ENCODE measurements at places on chromosomes 1 and 21.
A peak's percentile ranks its signal among the peaks of the same experiment; 100 is the strongest.

GRCh38 chr1:12552951-12553921 lies 64.8 kb downstream of the DHRS3 start:
- no peak for DNase-seq

- no peak for DNase-seq
Measured at GRCh38 chr1:180970333-180971079, 52.2 kb downstream of the STX6 start.

- no peak for DNase-seq
Measured at GRCh38 chr21:34305605-34306604, 57.9 kb upstream of the KCNE2 start.

GRCh38 chr21:43278359-43278758 lies 109.6 kb downstream of the CRYAA start:
- no peak for DNase-seq

- no peak for DNase-seq
Measured at GRCh38 chr21:28910280-28910887, 82.3 kb downstream of the LTN1 start.

GRCh38 chr1:160121388-160121787 lies 5.8 kb downstream of the ATP1A2 start:
- DNase-seq = no peak

GRCh38 chr21:45630066-45630694 lies 13.3 kb upstream of the PCBP3 start:
- DNase-seq = no peak

DNA sequence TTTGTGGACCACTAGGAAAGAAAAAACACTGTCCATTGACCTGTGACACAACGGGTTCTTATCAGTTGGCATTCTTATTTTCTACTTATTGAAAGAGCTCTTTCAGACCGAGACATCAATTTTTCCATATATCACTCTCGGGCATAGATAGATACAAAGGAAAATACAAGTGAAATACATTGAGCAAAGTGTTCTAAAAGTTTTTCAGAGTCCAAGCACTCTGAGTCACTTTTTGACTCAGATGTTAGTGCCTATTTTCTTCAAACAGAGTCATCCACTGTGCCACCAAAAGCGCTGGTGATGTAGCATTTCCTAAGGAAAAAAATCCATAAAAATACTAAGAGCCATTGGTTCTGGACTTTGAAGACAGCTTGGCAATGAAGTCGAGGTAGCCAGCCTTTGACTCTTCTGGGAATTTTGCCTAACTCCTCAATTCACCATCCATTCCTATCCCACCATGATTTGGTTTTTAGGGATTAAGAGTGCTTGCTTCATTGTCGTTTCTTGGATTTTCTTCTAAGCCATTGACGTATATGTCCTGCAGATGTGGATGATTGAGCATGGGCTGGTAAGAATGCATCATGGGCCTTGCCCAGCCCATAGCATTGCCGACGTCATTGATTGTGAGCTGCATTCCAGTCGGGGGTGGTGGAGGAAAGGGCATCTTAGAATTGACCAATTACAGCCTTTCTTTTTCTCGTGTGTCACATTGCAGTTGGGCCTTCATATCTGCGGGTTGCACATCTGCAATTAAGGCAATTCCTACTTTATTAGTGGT lies 10.6 kb downstream of the GALNT2 start:
- DNase-seq = no peak

- no peak for DNase-seq
Measured at GRCh38 chr21:38244885-38245869, 11.6 kb upstream of the KCNJ15 start.

- peak; percentile 35 for DNase-seq
Measured at GRCh38 chr21:36125512-36126207, 9.2 kb upstream of the CBR3 start.

- DNase-seq = no peak
Measured at GRCh38 chr1:229086686-229087085, 184.2 kb upstream of the RAB4A start.

GRCh38 chr1:115447672-115448071 lies 109.6 kb upstream of the NGF start:
- no peak for DNase-seq

- no peak for DNase-seq
Measured at GRCh38 chr1:178639326-178639725, 85.7 kb upstream of the RALGPS2 start.

- no peak for DNase-seq
Measured at GRCh38 chr1:115183158-115183557, 93.9 kb upstream of the TSPAN2 start.

GRCh38 chr1:5966543-5967205 lies 25.6 kb downstream of the NPHP4 start:
- DNase-seq = no peak

DNA sequence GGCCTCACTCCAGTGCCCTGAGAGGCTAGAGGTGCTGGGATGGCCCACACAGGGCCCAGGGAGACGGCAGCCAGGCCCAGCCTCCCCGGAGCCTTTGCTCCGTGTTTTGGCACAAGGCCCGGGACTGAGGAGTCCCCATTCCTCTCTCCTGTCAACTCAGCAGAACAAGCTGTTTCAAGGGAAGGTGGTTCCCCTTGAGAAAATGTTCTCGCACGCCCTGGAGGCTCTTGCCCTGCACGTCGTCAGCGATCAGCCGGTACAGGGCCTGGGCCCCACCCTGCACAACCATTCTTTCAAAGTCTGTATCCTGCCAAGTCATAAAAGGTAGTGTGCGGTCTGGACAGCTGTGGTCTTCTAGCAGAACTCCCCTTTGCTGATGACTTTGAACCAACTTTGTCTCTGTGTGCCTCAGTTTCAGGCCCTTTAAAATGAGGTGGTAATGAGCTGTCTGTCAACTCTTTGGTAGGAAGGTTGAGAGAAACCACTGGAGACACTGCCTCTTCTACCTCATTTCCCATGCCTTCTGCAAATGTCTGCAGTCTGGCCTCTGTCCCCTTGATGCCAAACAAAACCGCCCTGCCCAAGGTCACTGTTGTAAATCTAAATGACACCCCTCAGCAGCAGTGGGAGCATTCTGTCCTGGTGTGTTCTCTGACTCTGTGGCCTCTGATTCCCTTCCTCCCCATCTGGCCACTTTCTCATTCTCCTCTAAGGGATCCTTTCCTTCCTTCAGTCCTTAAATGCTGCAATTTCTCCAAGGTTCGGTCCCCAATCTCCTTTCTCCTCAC lies 138.6 kb upstream of the JUN start:
- no peak for DNase-seq

DNA sequence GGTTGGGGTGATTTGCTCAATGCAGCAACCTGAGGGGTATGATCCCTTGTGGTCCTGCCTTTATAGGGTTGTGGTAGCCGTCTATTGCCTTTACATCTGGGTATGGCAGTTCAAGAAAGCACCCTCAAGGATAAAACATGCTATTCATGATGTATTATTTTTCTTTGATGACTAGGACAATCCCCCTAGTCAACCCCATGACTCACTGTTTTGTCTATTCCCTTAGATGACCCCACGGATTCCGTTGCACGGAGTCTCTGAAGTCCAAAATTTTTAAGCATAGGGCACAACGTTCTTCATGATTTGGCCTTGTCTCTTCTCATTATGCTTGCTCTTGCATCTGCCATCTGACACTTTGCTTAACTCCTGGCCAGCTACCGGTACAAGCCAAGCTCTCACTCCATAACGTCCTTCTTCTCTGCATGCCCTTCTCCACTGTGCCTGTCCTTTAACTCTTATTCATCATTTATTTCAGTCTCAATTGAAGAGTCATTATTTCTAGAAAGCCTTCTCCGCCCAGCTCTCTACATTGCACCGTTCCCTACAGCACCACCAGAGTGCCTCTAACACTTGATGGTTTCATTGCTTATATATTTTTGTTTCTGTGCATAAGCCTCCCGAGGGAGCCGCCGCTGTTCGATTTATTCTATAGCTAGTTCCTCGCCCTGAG lies 838 bp upstream of the DISP1 start:
- DNase-seq = no peak

DNA sequence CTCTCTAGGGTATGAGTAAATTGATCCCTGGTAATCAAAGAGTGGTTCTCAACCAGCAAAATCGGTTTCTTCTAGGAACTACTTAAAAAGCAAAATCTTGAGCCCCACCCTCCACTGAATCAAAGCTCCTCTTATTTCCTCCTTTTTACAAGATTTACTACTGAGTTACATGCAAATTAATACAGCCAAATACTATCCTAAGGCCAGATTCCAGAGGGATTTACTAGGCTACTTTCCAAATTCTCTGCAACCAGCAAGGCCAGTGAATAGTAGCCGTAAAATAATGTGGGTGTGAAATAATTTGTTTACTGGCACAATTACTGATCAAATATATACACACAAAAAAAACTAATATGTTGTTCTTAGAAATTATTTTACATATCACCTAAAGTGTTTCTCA lies 1583.8 kb downstream of the NCAM2 start:
- no peak for DNase-seq

DNA sequence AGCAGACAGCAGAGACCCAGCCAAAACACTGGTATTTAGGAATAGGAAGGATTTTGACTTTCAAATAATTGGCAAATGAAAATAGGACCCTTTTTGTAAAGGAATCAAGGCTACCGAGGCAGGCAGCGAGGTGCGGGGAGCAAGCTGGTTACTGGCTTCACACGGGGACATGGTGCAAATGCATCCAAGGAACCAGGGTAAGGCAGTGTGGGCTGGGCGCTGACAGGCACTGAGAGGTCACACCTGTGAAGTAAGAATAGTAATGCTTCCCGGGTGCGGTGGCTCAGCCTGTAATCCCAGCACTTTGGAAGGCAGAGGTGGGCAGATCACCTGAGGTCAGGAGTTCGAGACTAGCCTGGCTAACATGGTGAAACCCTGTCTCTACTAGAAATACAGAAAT lies 15.5 kb downstream of the CHAF1B start:
- DNase-seq = no peak

- no peak for DNase-seq
Measured at GRCh38 chr21:36260030-36260787, 59.8 kb upstream of the MORC3 start.

DNA sequence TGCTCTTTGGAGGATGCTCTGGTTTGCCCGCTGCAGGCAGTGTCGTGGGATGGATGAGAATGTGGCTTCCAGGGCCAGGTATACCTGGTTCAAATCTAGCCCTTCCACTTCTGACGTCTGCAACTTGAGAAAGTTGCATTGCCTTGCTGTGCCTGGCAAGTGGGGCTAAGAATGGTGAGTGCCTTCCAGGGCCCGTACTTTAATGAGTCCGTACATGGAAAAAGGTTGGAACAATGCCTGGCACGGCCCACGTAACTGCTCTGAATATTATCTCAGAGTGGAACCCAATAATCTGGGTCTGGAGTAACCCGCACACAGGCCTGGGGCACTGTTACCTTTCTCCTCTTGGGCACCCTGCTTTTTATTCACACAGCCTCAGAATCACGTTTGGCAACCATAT lies 146.7 kb upstream of the EDN2 start:
- no peak for DNase-seq

DNA sequence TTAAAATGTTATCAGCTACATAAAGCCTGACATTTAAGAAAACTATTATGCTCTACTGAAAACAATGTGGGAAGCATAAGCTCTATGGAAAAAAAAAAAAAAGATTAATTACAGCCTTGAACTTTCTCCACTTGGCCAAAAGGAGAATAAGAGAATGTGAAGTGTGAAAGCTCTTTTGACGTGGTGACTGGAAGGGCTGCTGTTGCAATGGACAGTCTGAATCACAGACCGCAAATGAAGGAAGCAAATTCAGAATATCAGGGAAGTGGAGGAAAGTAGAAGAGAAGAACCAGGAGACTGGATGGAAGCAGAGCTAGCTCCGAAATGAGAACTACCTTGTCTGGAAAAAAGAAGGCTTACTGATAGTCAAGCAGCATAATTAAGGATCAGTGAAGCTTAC lies 106.8 kb downstream of the AK5 start:
- no peak for DNase-seq

- no peak for DNase-seq
Measured at GRCh38 chr1:162904579-162904978, 43.6 kb upstream of the CCDC190 start.

DNA sequence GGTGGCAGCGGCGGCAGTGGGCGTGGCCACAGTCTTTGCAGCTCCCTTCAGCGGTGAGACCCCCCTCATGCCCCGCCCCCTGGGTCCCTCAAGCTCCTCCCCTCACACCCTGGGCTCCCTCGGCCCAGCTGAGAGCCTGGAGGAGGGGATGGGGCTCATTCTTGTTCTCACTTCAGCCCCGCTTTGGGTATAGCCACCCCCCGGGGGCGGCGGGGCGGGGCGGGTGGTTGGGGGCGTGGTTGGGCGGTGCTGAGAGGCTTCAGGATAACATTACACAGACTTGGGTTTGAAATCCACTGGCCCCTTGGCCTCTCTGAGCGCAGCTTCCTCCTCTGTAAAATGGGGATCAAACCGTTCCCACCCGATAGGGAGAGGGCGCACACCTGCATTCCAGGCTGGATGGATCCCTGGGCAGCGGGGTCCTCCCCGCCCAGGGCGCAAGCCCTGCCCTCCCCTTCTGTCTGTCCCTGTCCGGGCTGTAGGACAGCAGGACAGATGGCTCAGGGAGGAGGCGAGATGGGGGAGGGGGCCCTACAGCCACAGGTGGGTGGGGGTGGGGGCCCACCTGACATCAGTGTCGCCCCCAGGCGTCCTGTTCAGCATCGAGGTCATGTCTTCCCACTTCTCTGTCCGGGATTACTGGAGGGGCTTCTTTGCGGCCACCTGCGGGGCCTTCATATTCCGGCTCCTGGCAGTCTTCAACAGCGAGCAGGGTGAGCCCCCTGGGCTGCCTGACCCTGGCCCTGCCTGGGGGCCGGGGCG lies 5.1 kb downstream of the CLCNKA start:
- no peak for DNase-seq

DNA sequence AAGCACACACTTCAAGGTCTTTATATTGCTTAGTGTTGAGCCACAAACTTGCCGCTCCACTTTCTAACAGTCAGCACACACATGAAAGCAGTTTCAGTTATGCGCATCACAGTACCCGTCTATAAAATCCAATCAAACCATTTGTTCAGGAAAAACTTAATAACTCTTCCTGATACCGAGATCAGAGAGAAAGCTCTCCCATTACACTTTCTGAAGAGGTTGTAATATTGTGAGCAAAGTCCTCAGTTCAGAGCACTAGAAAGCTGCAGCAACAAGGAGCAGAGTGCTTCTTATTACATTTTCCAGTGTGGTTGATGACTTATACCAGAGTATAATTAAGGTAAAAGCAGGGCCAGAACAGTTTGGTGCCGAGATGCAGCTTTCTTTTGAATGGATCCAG lies 102.8 kb upstream of the F3 start:
- DNase-seq = no peak

DNA sequence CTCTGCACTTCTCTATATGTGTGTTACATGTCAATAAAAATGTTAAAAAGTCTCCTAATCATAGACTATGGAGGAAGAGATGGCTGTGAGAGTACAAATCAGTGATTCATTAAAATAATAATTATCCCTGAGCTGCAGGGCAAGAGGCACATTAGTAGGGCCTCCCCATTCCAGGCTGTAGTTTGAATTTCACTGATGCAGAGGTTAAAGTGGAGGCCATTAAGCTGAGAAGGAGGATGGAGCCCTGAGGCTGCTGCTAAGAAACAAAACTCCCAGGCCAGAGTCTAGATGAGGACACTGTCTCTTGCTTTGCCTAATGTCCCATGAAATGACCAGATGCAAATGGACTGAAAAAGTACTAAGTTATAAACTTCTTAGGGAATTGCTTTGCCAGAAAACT lies 89.1 kb upstream of the WDR26 start:
- DNase-seq = no peak

Data from NCI-H187 (cell line).